ENCODE measurements at places on chromosomes 12 and 14. TPM values are rescaled to one million over a fixed set of nuclear protein-coding genes. Genes with fewer than 3 reads are reported as not detected.
A peak's percentile ranks its signal among the peaks of the same experiment; 100 is the strongest.

DNA sequence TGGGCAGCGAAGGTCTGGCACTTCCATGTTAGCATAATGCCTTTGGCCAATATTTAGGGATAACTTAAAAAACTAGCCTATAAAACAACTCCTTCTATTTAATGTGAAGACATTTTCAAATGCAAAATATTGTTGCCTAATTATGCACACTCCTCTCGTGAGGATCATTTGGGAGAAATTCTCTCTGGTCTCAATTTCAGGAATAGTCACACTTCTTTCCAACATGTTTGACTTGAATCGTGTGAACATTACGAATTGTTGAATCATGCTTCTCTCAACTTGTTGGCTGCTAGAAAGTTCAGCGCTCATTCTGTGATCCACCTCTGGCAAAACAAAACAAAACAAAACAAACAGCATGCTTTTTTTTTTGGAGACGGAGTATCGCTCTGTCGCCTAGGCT, 313.2 kb downstream of the SEC23A start:
- DNase-seq = no peak

- DNase-seq = no peak
Observed at GRCh38 chr12:89920866-89921265, 212.2 kb upstream of the ATP2B1 start.

- DNase-seq = peak; percentile 70
Observed at GRCh38 chr12:8032242-8033152, at the start of gene FOXJ2. TSS of gene FOXJ2 (plus strand) at chr12:8032716. CDS start at chr12:8039833, 7,117 bp downstream.

- no peak for DNase-seq
Observed at GRCh38 chr12:15356951-15357364, 34.6 kb downstream of the PTPRO start.

GRCh38 chr14:74456684-74457564, 30.9 kb upstream of the SYNDIG1L start:
- no peak for DNase-seq

- no peak for DNase-seq
Observed at GRCh38 chr12:123948401-123948795, 24.2 kb downstream of the CCDC92 start.

DNA sequence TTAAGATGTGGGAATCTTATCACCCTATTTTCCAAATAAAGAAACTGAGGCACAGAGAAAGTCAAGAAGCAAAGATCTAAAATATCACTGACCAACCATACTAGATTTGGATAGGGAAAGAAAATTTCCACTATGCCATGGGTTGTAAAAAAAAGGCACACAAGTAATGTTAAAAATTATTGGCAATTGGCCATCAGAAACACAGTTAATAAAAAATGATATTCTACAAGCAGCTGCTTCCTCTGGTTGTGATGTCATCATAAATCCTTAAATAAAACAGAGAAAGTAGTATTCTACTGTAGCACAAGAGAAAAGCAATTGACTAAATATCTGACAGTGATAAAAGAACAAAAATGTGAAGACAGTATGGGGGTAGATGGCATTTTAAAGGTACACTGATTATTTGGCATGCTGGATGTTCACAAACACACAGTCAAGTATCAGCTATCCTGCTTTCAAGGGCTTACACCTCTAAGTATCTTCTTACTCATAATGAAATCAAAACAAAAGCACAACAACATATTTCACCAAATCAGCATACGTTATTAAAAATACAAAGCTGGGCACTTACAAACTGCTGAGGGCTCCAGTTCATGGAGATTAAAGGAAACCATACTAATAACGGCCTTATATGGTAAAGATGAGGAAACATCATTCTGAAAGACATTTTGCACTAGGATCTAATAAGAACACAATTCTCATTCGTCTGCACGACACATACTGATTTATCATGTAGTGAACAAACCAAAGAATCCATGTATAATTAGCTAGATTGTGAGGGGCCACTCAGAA, 45.7 kb downstream of the CORO1C start:
- DNase-seq = no peak

DNA sequence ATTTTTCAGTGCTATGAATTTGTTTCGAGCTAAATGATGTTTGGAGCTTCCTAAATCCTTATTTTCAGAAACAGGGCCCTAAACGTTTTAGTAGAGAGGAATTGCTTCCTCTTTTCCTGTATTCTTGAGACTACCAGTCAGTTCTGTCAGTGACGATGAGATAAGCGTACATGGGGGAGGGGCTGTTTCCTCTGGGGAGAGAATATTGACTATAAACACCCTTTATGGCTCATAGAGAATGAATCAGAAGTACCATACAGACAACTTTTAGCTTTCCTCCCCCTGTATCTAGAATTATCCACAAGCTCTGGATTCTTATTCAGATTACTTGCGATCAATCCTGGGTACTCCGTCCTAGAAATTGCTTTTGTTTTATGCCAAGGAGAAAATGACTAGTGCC, 5.1 kb downstream of the TBK1 start:
- DNase-seq = no peak

GRCh38 chr12:116284396-116284795, 6.9 kb upstream of the MED13L start:
- no peak for DNase-seq

DNA sequence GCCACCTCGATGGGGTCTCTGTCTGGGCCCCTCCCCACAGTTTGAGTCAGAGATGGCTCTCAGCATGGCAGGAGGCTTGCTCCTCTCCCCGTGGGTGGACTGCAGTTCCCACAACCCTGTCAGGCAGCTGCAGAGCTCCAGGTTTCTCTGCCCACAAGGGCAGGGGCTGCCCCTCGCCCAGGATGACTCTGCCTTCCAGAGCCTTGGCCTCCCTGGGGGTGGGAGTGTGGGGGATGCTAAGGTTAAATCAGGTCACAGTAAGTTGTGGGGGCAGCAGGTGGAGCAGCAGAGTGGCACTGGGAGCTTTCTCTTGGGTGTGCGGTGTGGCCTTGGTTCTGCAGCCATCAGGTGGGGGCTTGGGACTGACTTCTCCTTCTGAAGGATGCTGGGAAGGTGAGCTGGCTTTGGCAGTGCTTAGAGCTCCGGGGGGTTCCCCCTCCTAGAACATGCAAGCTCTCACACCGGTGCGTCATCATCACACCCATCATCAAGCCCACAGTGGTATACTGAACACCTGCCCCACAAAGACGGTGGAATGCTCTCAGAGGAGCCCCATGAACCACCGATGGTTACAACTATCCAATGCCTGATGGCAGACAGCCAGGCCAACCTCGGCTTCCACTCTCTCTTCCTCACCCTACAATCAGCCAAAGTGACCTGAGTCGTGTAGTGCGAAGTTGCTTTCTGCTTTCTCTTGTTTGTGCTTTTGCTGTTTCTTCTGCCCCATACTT, 39.7 kb downstream of the ERH start:
- DNase-seq = no peak

- no peak for DNase-seq
Observed at GRCh38 chr12:89160716-89161123, 191.6 kb downstream of the DUSP6 start.

ZC2HC1C gene
- total RNA-seq = 6.5 TPM

RESF1 gene
- 11.1 TPM for total RNA-seq

DNAI7 gene
- total RNA-seq = not detected

HOXC12 gene
- total RNA-seq = not detected

Measured in Caki2 (cell line).